ENCODE measurements at places on chromosomes 4 and X. TPM values are rescaled to one million over a fixed set of nuclear protein-coding genes. Genes with fewer than 3 reads are reported as not detected.

DNA sequence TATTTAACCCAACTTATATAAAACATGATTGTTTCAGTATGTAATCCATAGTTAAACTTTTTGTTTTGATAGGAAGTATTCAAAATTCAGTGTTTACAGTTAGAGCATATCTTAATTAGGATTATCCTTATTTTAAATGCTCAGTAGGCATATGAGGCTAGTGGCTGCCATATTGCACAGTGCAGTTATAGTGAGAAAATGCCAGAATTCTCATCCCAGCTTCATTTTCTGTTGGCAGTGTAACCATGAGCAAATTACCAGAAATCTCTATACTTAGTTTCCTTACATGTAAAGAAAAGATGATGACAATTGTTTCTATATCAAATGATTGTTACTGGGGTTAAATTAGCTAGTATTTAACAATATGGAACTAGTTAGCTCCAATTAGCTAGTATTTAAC is 265.8 kb downstream of the ARAP2 start:
- H3K27me3 ChIP-seq = no peaks in the 10 kb centered on the region
- no peaks in the 10 kb centered on the region for H3K36me3 ChIP-seq
- H3K4me3 ChIP-seq = no peak overlapping the region

DNA sequence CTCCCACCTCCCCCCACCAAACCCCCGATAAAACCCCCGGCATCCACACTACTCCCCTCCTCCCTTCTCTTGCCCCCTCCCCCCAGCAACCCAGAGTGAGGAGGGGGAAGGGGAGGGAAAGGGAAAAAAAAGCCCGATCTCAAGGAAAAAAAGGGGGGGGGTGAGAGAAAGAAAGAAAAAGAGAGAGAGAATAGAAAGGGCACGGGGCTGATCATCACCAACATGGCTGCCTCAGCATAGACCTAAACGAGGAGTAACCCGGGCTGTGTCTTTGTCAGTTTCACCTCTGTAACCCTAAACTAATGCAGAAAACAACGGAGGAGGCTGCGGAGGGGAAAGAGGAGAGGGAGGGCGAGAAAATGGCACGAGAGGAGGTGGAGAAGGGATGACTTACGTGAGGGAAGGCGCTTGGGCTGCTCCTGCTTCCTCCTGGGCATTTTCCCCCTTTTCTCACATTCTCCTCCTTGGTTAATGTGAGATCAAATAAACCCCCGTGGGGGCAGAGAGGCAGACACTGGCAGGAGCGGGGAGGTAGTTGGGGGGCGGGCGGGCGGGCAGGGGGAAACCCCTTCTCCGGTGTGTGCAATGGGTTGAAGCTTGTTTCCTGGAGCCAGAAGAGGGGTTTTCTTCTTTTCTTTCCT is 532 bp downstream of the ZNF827 start:
- H3K4me1 ChIP-seq = peaks cover 23% of the 10 kb centered on the region
- no peaks in the 10 kb centered on the region for H3K27me3 ChIP-seq
- H3K4me3 ChIP-seq = peak overlapping the region; percentile 89
- no peak for DNase-seq

GRCh38 chr4:37758226-37758625 is 68.3 kb upstream of the PGM2 start:
- H3K4me3 ChIP-seq = no peak overlapping the region
- no peaks in the 10 kb centered on the region for H3K36me3 ChIP-seq
- H3K27ac ChIP-seq = peak overlapping the region; percentile 26
- H3K4me1 ChIP-seq = peaks cover 32% of the 10 kb centered on the region
- no peak for DNase-seq
- H3K27me3 ChIP-seq = no peaks in the 10 kb centered on the region

DNA sequence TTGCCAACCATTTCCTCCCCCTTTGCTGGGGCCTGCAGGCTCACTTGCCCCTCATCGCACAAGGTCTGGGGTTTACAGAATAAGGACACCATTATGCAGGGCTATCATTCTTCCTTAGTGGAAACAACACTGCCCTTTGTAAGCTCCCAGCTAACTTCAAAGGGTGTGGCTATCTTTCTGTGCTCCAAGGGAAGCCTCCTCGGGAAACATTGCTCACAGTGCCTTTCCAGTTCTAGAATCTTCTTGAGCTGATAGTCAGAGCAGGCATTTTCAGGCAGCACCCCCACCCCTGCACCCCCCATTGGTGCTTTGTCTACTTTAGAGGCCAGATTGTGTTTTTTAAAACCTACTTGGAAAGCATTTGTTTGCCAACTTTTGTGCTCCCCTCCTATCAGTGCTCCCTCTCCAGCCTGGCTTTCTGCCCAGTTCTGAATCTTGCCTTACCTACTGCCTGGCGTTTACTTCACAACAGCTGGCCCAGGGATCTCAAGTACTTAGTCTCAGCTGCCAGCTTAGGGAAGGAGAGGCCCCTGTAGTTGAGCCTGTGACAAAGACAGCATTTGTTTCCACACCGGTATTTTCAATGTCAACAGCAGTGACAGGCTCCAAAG is 53.5 kb downstream of the PLAC1 start:
- H3K27ac ChIP-seq = peak overlapping the region; percentile 69
- peaks cover 19% of the 10 kb centered on the region for H3K4me1 ChIP-seq
- DNase-seq = no peak
- H3K4me3 ChIP-seq = no peak overlapping the region
- H3K36me3 ChIP-seq = no peaks in the 10 kb centered on the region

The JCHAIN gene
- polyA plus RNA-seq = not detected

The ENPEP gene
- polyA plus RNA-seq = not detected

- no peak overlapping the region for H3K27ac ChIP-seq
- H3K27me3 ChIP-seq = no peaks in the 10 kb centered on the region
These were observed 51.2 kb upstream of the RPS6KA3 start for GRCh38 chrX:20317873-20318272.

- no peak overlapping the region for H3K4me3 ChIP-seq
- DNase-seq = no peak
- no peak overlapping the region for H3K27ac ChIP-seq
- H3K36me3 ChIP-seq = no peaks in the 10 kb centered on the region
These were observed 35.1 kb downstream of the MAGED2 start for GRCh38 chrX:54842607-54843006.

The TRIM60 gene
- polyA plus RNA-seq = not detected

The PSMD10 gene
- polyA plus RNA-seq = 65.3 TPM

- H3K36me3 ChIP-seq = no peaks in the 10 kb centered on the region
- peak overlapping the region; percentile 80 for H3K4me3 ChIP-seq
- peak overlapping the region; percentile 84 for H3K27ac ChIP-seq
- H3K27me3 ChIP-seq = no peaks in the 10 kb centered on the region
These were observed 1.7 kb downstream of the CNOT6L start for GRCh38 chr4:77817304-77818072.

The TTC29 gene
- polyA plus RNA-seq = not detected

DNA sequence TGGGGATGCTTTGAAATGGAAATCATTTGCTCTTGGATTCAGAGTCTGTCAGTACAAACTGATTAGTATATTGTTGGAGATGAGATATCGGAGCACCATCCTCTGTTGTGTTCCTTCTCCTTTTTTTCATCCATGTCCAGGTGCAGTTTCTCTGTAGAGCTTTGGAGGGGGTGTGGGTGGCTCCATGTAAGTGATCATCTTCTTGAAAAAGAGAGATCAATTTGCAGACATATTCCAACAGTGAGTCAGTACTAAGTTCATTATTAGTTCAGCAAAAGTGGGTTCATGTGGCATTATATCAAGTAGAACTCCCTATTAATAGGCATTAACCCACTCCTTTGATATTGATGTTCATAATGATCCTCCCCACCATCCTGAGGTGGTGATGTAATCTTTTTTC is 18.9 kb downstream of the FRAS1 start:
- peaks cover 3% of the 10 kb centered on the region for H3K4me1 ChIP-seq
- no peak overlapping the region for H3K27ac ChIP-seq
- DNase-seq = no peak
- H3K36me3 ChIP-seq = no peaks in the 10 kb centered on the region
- H3K27me3 ChIP-seq = no peaks in the 10 kb centered on the region

DNA sequence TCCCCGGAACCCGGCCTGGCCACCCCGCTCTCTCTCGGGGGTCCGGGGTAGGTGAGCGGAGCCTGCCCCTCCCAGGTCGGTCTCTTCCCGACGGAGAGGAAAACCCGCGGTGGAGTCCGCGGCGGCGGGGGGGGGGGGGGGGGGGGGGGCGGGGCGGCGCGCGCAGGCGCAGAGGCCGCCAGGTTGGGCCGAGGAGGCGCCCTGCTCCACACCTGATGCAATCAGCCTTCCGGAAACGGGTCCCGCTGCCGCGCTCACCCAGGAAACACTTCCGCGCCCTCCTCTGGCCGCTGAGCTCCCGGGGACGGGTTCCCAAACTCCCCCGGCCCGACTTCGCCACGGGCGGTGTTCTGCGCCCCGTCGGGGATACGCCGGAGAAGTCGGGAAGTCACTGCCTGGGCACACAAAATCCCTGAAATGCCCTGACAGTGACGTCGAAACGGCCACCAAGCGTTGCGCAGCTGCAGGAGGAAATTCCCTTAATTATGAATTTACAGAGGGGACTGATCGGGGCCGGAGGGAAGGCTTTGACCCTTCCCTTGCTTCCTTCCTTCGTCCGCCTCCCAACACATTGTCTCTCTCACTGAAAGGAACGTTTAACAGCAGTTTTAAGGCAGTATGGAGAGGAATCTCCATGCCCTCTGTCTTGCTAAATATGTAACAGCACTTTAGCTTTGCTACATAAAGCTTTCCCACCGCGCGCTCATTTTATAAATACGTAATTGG is 2.1 kb upstream of the APBB2 start:
- no peaks in the 10 kb centered on the region for H3K27me3 ChIP-seq
- H3K27ac ChIP-seq = peak overlapping the region; percentile 97
- peaks cover 33% of the 10 kb centered on the region for H3K4me1 ChIP-seq
- no peaks in the 10 kb centered on the region for H3K36me3 ChIP-seq
- no peak for DNase-seq

GRCh38 chrX:112642349-112642748 is 37.4 kb downstream of the LHFPL1 start:
- DNase-seq = no peak
- no peak overlapping the region for H3K4me3 ChIP-seq
- no peaks in the 10 kb centered on the region for H3K4me1 ChIP-seq
- peaks cover 5% of the 10 kb centered on the region for H3K27me3 ChIP-seq
- H3K27ac ChIP-seq = no peak overlapping the region

GRCh38 chrX:19544693-19545305 is 29.5 kb upstream of the MAP3K15 start:
- H3K4me3 ChIP-seq = no peak overlapping the region
- no peak overlapping the region for H3K27ac ChIP-seq
- DNase-seq = no peak
- H3K27me3 ChIP-seq = no peaks in the 10 kb centered on the region
- H3K4me1 ChIP-seq = no peaks in the 10 kb centered on the region

The INTS6L gene
- 14.5 TPM for polyA plus RNA-seq

DNA sequence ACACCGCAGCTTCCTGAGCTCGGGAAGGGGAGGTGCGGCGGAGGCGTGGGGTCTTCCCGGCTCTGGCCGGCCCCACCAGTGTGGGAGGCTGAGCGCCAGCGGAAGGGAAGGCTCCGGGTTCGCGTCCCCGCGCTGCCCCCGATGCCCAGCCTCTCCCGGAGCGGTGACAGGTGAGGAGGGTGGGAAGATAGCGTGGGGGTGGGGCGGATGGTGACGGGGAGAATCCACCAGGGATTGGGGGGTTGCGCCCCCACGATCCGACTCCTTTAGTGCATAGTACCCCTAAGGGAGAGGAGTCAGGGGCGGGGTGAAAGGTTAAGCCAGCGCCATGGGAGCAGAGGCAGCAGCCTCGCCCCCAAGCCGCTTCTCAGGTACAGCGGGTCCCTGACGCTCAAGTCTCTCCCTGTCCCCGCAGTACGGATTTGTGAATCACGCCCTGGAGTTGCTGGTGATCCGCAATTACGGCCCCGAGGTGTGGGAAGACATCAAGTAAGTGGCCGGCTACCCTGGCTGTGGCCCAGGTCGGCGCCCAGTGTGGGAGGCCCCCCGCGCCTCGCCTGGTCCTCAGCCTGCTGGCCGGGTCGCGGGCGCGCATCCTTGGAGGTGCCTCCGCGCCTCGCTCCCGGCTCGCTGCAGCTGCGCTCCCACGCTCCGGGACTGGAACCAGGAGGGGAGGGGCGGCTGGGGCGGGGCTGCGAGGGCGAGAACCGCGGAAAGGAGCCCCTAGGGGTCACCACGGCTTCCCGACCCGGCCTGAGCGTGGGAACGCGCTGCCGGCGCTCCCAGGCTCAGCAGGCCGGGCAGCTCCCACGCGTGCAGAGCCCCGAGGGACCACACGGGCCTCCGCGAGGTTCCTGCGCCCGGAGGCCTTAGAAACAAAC is 791 bp downstream of the GUCY1B1 start:
- H3K36me3 ChIP-seq = no peaks in the 10 kb centered on the region

DNA sequence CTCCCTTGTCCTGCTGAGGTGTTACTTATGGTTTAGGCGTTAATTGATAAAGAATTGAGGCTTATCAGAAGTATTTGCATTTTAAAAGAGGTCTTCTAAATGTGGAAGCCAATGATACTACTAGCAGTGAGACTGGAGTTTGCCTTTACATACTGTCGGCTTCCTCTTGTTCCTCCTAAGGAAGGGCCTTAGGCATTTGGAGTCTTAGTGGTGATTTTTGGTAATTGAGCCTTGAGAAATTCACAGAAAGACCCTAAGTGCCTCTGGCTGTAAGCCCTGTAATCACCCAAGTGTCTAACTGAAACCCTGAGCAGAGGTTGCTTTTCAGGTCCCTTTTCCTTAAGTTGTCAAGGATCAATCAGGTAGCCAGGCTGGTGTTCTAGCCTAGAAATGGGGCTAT is 14.8 kb downstream of the IL13RA1 start:
- no peak overlapping the region for H3K27ac ChIP-seq
- H3K27me3 ChIP-seq = no peaks in the 10 kb centered on the region
- H3K4me3 ChIP-seq = no peak overlapping the region
- no peaks in the 10 kb centered on the region for H3K36me3 ChIP-seq

- no peaks in the 10 kb centered on the region for H3K4me1 ChIP-seq
- H3K36me3 ChIP-seq = no peaks in the 10 kb centered on the region
- DNase-seq = no peak
These were observed 17.7 kb downstream of the APELA start for GRCh38 chr4:164894702-164895101.

DNA sequence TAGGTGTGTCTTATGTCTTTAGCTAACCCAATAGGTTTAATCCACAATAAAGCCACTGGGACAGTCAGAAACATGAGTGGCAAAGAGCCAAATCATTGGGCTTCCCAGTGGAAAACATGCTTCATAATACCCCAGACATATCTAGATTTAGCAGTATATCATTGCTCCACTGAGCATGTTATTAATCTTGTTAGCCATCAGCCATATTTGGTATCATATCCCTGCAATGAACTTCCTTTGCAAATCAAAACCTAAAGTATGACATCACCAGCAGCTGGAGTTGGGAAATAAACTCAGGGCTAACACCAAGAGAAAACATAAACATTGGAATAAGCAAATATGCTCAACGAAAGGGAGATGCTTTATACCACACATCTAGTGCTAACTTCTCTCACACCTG is 280.8 kb upstream of the NOCT start:
- no peaks in the 10 kb centered on the region for H3K27me3 ChIP-seq
- DNase-seq = no peak
- H3K27ac ChIP-seq = no peak overlapping the region
- no peaks in the 10 kb centered on the region for H3K36me3 ChIP-seq
- H3K4me1 ChIP-seq = no peaks in the 10 kb centered on the region
- H3K4me3 ChIP-seq = no peak overlapping the region

The HSFX1 gene
- not detected for polyA plus RNA-seq

The SLC34A2 gene
- not detected for polyA plus RNA-seq

Data from keratinocyte (primary cell).